Stimulated activated CD8-positive, alpha-beta memory T cell treated with anti-CD3 and anti-CD28 coated beads, Interleukin-12 subunit alpha, Interleukin-12 subunit beta, amount 100 ng/mL, for 4 hours (primary cell): ENCODE measurements at places on chromosomes 1 and 21.

- DNase-seq = no peak
Observed at GRCh38 chr1:50930193-50930592, 29.9 kb downstream of the FAF1 start.

DNA sequence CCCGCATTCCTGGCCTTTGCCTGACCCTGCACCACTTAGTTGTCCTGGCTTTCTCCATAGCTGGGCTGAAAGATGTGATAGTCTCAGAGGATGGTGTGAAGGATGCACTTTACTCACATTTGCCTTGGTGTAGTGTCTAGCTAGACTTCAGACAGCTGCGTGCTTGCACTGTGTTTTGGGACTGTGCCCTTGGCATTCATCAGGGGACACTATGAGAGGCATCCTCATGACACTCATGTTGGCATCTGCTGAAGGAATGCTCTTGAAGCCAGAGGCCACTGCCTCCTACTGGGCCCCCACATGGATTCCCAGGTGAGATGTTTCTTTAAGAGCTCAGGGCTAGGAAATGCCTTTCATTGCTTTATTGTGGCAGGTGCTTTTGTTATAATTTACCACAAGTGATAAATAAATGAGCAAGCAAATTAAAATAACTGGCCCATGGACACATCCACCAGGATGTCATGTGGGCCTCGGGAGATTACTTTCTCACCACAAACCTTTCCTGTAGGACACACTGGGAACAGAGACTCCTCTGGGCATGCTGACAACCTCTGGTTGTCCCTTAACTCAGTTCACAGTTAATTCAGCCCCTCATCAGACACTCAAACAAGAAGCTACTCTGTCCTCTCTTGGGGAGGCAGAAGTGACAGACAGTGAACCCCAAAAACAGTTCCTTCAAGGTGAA is 99.4 kb upstream of the SPATA6 start:
- no peak for DNase-seq

DNA sequence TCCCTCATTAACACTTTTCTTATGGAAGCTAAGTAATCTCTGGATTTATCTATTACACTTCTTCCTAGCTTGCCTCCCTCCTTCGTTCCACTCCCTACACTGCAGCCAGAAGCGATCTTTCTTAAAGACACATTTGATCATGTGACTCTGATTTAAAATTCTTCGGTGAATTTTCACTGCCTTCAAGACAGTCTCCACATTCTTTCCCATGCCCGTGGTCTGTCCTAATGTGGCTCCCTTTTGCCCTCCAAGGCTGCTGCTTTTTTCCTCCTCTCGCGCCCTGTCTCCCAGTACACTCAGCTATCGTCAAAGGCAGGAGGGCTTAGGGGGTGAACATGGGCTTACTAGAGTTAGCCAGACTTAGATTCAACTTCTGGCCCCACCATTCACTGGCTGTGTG is 64.4 kb downstream of the SDCCAG8 start:
- DNase-seq = no peak

- no peak for DNase-seq
Observed at GRCh38 chr21:28159396-28159795, 833.3 kb downstream of the LTN1 start.

DNA sequence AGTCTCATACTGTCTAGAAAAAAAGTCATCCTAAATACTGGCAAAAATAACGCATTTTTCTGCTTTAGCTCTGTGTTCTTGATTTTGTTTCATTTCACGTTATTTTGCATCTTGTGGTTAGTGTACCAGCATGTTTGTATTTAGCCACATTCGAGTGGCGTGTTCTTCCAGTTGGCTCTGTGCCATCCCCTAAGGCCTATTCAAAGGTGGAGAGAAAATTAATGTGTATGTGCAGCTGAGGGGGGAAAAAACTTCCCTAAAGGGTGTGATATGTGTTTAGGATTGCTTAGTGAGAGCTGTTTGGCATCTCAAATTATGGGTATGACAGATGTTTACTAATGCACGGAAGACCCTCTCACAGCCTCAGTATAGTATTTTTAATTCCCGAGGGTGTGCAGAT is 12.1 kb downstream of the DNAJC16 start:
- DNase-seq = no peak

DNA sequence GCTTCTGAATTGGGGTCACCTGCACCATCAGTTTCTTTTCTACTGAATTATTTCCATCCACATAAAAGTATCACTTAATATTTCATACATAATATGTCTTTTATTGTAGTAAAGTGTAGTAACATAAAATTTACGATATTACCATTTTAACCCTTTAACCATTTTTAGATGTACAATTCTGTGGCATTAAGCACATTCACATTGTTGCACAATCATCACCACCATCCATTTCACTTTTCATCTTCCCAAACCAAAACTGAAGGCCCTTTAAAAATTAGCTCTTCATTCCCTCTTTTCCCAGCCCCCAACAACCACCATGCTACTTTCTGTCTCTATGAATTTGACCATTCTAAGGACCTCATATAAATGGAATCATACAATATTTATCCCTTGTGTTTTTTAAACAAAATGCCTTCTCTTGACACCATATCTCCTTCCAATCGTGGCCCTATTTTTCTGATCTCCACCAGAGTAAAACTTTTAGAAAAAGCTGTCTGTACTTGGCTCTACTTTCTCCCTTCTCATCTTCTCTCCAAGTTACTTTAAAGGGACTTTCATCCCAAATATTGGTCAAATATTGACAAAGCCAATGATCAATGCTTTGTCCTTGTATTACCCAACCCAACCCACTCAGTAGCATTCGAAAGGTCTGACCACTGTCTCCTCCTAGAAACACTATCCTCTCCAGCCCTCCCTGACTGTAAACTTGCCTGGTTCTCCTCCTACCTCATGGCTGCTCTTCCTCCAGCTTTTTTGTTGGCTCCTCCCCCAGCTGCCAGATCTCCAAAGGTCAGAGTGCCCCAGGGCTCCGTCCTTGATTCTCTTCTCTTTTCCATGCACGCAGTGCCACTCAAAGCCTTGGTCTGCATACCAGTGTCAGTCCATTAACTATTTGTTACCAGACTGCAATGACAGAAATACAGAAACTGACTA is 44.7 kb downstream of the SLC30A10 start:
- DNase-seq = no peak

- DNase-seq = no peak
Observed at GRCh38 chr1:57591842-57592241, 168.0 kb upstream of the DAB1 start.

DNA sequence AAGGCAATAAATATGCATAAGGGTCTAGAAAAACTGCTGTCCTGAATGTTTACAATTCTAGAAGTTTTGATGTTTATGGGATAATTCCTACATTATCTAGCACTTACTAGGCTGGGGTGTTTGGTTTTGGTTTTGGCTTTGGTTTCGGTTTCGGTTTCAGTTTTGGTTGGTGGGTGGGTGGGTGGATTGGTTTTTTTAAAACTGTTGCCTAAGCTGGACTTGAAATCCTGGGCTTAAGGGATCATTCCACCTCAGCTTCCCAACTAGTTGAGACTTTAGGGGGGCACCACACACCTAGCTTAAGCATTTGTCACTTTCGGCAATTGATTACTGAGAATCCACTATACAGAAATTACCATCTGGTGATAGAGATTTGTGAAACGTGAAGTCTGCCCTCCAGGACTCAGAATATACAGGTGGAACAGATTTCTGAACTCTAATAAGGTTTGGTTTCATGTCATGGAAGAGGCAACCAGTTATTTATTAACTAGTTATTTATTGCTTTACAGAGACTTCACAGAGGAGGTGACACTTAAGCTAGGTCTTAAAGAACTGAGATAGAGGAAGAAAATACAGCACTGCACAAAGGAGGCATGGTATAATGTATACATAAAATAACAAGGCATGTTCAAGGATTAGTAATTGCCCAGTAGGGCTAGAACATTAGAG is 69.6 kb downstream of the PIK3R3 start:
- DNase-seq = no peak

- DNase-seq = no peak
Observed at GRCh38 chr1:29550119-29550841, 314.0 kb downstream of the PTPRU start.

DNA sequence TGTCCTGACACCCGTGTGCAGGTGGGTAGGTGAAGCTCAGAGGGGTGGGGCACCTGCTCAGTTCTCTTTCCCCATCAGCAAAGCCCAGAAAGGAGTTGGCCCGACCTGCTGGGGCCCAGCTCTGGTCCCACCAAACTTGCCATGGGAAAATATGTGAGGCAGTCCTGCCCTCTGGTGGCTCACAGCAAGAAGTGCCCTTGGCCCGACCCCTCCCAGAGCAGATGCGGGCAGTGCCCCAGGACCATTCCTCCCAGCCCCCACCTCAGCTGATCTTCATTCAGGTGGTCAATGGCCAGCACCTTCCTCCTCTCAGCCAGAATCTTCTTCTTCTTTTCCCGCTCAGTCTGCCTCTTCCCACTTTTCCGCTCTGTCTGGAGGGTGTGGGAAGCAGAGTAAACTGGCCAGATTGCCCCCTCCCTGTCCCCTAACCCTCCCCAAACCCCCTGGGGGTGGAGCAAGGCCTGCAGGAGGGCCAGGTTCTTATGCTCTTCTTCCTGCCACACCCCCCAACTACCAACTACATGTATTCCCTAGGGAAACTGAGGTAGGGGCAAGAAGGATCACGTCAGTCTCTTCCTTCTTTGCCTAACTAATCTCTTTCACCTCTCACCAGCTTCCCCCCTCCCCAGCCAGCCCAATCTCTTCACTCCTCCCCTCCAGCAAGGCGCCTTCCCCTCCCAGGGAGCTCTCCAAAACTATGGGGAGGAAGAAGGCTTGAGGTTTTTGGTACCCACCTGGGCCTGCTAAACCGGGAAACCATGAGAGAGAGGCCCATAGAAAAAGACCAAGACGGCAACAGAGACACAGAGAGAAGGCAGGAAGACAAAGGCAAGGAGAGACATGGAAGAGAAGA is 15.6 kb downstream of the TNNT2 start:
- DNase-seq = no peak

DNA sequence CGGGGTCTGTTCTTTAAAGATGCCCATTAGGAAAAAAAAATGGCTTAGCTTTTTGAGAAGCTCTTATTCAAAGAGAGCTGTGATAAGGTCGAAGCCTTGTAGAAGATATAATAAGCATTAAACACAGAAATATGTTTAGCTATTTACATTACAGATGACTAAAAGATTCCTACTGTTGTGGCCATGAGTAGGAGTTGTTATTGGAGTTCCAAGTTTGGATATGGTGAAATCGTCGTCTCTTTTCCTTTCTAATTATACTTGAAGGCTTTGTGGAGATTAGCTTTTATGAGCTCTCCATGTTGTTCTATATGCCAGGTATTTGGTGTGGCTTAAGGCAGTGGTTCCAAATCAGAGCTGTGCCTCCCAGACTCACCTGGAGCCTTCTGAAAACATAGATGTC is 79.9 kb upstream of the LAMC2 start:
- DNase-seq = no peak

GRCh38 chr1:213127074-213127473 is 76.0 kb downstream of the RPS6KC1 start:
- DNase-seq = no peak

- DNase-seq = no peak
Observed at GRCh38 chr1:194476872-194477271, 1290.5 kb upstream of the B3GALT2 start.

- DNase-seq = no peak
Observed at GRCh38 chr21:38984982-38985567, 179.3 kb downstream of the ETS2 start.

DNA sequence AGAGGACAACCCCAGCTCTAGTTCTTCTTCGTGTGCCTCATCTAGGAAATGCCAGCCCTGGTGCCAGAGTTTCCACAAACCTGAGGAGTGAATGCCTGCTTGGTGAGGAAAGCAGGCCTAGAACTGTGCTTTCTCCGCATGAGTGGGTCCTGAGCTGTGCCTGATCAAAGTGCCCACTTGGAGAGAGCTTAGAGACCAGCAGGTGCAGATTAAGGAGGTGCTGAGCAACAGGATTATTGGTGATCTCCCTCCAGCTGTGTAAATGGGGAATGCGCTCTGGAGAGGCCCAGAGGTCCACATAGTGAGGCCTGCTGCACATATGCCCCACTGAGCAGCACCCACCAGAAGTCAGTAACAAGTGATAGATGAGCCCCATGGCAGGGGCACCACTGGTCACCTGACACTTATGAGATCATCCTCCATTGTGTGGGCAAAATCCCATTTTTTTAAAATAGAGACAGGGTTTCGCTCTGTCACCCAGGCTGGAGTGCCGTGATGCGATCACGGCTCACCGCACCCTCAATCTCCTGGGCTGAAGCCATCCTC is 127.2 kb upstream of the ZC3H12A start:
- DNase-seq = no peak

DNA sequence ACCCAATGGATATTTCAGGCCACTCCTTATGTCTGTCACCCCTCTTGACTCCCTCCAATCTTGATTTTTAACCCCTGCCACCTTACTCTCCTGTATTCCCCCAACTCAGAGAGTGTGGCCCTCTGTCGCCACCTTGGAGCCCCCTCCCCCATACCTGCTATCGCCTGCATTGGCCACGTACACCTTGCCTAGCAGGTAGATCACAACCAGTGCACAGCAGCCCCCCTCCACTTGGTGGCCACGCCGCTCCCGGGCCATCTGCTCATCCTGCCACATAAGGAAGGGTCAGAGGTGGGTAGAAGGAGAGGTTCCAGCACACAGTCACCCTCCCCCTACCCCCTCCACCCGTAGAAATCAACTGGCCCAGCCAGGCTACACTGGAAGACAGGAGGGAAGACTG is 2.9 kb downstream of the PPM1J start:
- no peak for DNase-seq

DNA sequence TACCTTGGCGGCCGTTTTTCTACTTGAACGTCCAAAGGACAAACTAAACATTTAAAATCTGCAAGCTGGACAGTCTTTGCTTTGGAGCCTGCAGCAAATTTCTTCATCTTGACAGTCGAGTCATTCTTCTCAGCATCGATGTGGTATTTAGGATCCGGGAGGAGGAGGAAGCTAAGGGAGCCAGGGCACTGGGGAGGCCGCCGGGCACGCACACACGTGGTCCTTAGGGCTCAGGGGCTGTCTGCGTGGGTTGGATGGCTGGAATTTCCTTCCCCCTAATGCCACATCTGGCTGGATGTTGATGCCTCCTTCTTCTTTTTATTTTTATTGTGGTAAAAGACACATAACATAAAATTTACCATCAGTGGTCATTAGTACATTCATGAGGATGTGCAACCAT is 300.9 kb downstream of the CAMTA1 start:
- DNase-seq = no peak

GRCh38 chr1:158323866-158324265 is 7.5 kb downstream of the CD1B start:
- DNase-seq = no peak
